ENCODE measurements at places on chromosomes 1 and 21.

GRCh38 chr1:53280496-53280895 lies 42.2 kb upstream of the MAGOH start:
- DNase-seq = no peak

DNA sequence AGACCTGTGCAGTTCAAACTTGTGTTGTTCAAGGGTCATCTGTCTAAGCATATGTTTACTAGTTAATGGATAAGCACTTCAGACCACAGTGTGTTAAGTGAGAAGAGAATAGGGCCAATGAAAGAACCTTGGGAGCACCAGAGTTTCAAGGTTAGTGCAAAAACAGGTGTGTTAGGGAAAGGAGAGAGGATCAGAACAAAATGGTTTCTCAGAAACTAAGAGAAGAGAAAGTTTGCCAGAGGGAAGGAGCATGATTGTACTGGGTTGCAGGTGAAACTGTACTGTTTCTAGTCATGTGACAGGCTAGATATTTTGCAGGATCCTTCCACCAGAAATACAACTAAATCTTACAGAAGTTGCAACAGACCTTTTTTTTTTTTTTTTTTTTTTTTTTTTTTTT lies 23.3 kb downstream of the RPRD2 start:
- DNase-seq = no peak

GRCh38 chr1:37415611-37416244 lies 58.7 kb upstream of the ZC3H12A start:
- no peak for DNase-seq

DNA sequence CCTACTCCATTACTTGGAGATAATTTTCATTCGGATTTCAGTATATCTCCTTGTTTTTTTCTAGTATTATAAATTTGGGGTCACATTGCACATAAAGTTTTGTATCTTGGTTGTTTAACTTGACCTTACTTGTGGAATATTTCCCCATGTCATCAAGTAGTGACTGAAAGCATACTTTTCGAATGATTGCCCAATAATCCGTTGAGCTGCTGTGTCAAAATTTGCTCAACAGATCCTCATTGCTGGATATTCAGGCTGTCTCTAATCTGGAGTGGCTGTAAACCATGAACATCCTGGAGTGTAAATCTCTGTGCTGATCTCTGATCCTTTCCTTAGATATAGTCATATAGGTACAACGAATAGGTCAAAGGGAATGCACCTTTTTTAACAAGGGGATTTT lies 4.9 kb downstream of the NIPAL3 start:
- DNase-seq = no peak

- DNase-seq = no peak
Observed at GRCh38 chr1:227219715-227220292, 98.5 kb downstream of the CDC42BPA start.

All from fibroblast of the conjunctiva (primary cell).